ENCODE measurements at places on chromosomes 13 and 19.

- no peak for DNase-seq
Measured at GRCh38 chr19:24159707-24160106, 72.7 kb downstream of the ZNF254 start.

DNA sequence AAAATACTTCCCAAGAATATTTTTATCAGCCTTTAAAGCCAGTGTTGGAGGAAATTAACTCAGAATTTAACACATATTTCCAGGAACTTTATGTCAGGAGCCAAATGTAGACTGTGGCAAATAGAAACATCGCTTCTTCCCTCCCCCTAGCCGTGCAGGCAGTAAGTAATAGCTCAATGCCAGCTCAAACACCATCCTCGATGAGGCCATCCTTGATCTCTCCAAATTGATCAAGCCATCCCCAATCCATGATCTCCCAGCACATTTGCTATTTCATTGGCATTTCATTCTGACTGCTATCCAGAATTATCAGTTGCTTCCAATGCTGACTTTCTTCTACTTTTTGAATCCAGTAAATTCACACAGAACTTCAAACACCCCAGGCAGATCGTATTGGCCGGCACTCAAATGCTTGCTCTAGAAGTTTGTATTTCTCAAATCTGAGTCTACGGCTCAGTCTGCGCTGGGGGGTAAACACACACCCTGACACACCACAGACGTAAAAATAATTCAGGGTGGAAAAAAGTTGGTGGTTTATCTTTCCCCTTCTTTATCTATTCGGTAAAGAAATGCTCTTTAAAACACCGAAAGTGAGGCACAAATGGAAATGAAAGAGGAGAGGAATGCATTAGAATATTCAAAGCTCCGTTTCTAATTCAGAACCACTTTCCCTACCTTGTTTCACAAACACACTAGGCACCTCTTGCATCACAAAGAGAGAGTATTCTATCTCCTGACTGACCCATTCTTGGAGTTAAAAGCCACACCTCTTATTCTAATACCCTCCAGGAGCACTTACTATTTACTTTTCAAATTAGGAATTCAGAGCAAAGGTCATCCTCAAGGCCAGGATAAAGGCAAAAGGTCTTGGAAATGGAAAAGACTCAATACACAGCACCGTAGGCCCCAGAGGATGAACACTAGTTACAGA lies 991 bp downstream of the OBI1 start:
- DNase-seq: no peak

DNA sequence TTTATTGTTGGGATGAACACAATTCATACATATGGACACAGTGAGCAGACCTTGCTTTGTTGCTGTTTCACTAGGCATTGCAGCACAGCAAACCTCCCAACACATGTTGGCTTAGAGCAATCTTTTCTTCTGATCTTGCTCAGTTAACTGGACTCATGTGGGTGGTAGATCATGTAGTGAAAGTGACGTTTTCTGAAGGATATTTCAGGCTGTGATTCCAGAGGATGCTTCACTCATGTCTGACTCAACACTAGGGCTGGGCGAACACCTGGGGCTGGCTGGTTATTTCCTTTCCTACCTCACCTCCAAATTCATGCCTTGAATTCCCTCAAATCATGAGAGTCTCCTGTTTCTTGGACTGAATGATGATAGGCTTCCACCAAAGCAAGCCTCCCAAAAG lies 14.3 kb upstream of the LGALS13 start:
- DNase-seq: no peak

GRCh38 chr19:7549429-7550148 lies 14.1 kb downstream of the PNPLA6 start:
- no peak for DNase-seq

DNA sequence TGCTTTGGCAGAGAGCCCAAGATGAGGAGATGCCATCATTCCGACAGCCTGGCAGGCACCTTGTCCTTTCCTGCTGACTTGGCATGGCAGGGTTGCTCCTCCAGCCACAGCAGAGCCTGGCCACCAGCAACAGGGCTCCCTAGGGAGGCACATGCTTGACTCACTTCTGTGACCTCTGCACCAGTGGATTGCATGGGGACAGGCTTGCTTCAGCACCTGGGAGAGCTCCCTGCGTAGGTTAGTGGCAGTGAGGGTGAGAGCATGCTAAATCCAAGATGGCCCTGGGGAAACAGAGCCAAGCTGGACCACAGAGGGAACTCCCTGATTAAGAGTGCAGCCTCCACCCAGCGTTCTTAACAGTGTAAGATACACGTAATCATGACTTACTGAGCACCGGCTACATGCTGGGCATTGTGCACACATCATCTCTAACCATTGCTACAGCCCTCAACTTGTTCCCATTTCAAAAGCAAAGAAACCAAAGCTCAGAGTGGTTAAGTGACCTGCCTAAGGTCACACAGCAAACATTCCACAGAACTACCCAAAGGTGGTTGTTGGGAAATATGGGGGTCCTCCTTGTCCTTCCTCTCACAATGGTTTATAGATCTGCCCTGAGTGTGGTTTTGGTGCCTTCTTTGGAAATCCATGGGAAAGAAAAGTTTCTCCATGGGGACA lies 116.6 kb upstream of the UQCRFS1 start:
- DNase-seq: no peak

GRCh38 chr13:48629277-48629676 lies 24.5 kb upstream of the CYSLTR2 start:
- DNase-seq: no peak

GRCh38 chr19:15200553-15201364 lies at the start of gene NOTCH3:
TSS of gene NOTCH3 (minus strand) at chr19:15200995. CDS start at chr19:15200905, 90 bp downstream.
- no peak for DNase-seq

DNA sequence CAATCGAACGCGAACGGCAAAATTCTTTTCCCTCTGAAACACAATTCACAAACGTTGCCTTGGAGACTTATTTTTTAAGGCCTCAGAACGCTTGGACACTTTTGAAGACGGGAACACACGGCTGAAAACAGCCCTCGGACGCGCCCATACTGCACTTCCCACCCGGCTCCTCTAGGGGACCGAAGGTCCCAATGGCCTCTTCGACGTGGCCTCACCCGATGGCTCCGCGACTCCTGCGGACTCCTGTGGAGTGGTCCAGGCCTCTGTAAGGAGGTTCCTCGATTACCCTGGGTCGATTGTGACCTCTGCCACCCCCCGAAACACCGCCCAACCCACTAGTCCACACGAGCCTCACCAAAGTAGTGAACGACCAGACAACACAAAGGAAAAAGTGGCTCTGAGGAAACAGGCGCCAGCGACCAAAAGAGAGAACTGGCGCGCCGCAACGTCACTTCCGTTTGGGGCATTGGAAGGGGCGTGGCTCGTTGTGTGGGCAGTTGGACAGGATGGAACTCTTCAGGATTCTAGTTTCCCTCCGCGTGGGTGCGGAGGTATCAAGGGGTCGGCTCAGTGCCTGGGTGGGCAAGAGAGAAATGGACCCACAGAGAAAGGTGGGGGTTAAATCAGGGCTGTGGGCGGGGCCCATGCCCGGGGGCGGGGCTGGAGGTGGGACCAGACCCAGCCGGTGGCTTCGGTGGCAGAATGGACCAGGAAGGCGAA lies at the start of gene ZNF560:
Gene ZNF560 (minus strand): TSS at position 434 of the 720 bp plus-strand sequence. CDS start 23,303 bp downstream, outside the sequence.
- DNase-seq: no peak

GRCh38 chr13:38228322-38228721 lies 121.3 kb upstream of the UFM1 start:
- no peak for DNase-seq

- DNase-seq: peak; percentile 2
Measured at GRCh38 chr19:42528354-42529247, at the start of gene CEACAM1. TSS of gene CEACAM1 (minus strand) at chr19:42528481. CDS start at chr19:42528374, 107 bp downstream.

DNA sequence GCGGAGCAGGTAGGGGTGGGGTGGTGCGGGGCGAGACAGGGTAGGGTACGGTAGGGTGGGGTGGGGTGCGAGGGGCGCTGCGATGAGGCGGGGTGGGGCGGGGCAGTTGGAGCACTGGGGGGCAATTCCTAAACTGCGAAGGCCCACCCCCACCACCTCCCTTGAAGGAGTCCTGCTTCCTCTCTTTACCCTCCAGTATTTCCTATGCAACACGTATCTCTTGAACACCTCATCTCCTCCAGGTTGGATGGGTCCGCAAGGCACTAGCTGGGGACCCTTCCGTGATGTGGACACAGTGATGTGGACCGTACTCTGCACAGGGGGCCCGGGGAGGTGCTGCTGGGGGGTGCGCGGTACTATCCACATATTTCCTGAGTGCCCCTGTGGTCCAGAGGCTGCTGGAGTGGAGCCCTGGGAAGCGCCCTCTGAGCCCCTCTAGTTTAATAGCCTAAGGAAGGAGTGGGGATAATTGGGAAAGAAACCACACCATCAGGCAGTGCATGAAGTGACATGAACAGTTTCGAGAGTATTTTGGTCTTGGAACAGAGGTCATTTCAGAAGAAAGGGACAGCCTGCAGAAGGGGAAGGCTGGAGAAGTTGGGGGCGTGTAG lies 1.1 kb downstream of the IL17D start:
- DNase-seq: no peak

DNA sequence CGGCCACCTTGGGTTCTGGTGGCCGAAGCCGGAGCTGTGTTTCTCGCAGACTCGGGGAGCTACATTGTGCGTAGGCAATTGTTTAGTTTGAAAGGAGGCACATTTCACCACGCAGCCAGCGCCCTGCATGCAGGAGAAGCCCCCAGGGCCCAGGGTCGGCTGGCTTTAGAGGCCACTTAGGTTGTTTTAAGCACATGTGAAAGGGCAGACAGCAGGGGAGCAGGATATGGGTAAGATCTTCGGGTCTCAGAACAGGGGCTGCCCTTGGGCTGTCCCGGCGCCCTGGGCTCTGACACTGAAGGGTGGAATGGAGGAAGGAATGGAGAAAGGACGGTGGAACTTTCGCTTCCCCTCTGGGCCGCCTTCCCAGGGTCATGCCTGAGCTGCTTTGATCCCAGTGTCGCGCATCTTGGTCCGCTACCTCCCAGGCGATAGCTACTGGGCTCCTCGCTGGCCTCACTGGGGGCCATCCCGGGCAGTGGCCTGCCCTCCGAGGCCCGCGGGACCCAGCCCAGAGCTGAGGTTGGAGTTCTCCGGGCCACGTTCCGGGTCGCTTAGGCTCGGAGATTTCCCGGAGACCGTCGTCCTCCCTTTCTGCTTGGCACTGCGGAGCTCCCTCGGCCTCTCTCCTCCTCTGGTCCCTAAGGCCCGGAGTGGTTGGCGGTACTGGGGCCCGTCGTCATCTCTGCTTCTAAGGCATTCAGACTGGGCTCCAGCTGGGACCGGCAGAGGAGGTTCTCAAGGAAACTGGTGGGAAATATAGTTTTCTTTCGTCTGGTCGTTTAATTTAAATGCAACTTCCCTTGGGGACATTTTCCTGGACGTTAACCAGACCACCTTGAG lies 4.3 kb upstream of the POU4F1 start:
- DNase-seq: no peak

DNA sequence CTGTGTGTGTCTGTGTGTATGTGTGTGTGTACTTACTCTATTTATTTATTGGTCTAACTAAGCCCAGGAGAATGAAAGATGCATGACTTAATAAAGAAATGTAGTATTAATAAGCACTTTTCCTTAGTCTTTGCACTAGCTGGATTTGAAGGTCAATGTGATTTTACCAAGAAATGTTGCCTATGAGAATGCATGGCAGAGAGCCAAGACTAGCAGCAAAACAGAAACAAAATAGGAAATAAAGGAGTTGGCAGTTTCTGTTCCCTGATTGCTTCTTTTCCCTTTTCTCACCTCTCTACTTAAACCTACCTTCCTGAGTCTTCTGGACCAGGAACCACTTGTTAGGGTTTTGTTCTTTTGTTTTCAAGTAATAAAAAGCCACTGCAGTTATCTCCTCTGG lies 286.1 kb downstream of the KCTD12 start:
- no peak for DNase-seq

DNA sequence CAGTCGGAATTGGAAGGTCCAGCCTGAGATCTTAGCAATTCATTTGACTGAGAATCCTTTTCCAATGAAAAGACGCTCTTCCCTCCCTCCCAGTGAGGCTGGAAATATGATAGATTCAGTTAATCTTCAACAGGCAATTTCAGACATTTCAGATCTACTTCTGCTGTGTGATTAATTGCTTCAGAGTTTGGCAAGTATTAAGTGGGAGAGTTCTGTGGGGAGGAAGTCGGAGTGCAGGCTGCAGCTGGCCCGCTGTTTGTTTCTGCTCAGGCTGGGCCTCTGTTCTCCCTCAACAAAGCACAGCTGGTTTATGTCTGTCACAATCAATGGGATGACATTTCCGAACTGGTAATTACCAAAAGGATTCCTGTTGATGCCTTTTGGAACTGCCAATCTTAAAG lies 178.2 kb downstream of the NDFIP2 start:
- DNase-seq: no peak

DNA sequence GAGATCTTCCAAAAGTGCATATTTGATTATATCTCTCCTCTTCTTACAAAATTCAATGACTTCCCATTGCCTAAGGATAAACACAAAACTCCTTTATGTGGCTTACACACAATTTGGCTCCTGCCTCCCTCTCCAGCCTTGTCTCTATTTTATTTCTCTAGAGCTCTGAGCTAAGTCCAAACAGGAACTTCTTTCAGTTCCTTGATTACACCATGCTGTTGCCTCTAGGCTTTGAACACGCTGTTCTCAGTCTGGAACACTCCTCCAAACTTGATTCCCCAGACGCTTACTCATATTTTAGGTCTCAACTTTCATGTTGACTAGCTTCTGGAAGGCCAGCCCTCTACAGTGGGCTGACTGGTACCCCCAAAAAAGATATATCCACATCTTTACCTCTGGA lies 258.5 kb downstream of the COG6 start:
- no peak for DNase-seq

DNA sequence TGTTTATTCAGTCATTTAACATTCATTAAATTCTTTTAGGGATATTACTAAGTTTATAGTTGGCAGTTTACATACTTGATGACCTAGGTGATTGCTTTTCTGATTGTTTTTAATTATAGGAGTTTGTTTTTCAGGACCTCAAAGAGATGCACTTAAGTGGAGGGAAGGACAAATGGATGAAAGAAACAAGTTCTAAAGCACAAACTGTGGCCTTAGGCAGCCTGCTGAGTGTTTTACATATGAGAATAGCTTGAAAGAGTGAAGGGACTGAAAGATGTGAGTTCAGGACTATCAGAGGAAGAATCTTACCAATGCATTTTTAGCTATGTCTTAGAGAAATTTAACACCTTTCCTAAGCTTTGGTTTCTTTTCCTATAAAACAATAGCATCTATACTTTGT lies 402.6 kb downstream of the KLF12 start:
- DNase-seq: no peak

GRCh38 chr13:29767006-29767405 lies 83.4 kb downstream of the UBL3 start:
- DNase-seq: no peak

- no peak for DNase-seq
Measured at GRCh38 chr19:2210206-2210605, 25.9 kb downstream of the PLEKHJ1 start.

- no peak for DNase-seq
Measured at GRCh38 chr19:16141043-16141442, 2.4 kb upstream of the HSH2D start.

GRCh38 chr19:23436318-23436717 lies 41.0 kb upstream of the ZNF91 start:
- no peak for DNase-seq

- no peak for DNase-seq
Measured at GRCh38 chr19:8308891-8309291, 733 bp upstream of the CD320 start.

GRCh38 chr19:15622991-15623390 lies 8.0 kb downstream of the CYP4F8 start:
- DNase-seq: no peak

Data from CD14-positive monocyte (primary cell).